ENCODE measurements at places on chromosomes 3 and 15.

DNA sequence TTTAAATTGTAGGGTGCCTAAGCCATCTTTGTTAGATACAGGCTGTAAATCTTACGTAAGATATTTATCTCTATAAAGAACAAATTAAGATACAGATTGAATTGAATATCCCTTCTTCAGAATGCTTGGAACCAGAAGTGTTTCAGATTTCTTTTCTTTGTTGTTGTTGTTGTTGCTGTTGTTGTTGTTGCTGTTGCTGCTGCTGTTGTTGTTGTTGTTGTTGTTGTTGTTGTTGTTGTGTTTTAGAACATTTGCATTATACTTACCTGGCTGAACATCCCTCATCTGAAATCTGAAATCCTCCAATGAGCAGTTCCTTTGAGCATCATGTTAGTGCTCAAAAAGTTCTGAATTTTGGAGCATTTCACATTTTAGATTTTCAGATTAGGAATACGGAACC, 26.6 kb downstream of the QTRT2 start:
- H3K36me3 ChIP-seq, result peaks cover 83% of the 10 kb centered on the region
- DNase-seq, result no peak
- no peaks in the 10 kb centered on the region for H3K4me1 ChIP-seq
- no peaks in the 10 kb centered on the region for H3K27me3 ChIP-seq

GRCh38 chr3:121834157-121834670, 646 bp downstream of the IQCB1 start:
- H3K36me3 ChIP-seq, result peaks cover 23% of the 10 kb centered on the region
- H3K4me1 ChIP-seq, result peaks cover 35% of the 10 kb centered on the region
- H3K4me3 ChIP-seq, result peak overlapping the region; percentile 95
- DNase-seq, result peak; percentile 17
- H3K27me3 ChIP-seq, result peaks cover 29% of the 10 kb centered on the region

- peaks cover 44% of the 10 kb centered on the region for H3K36me3 ChIP-seq
- H3K27me3 ChIP-seq, result no peaks in the 10 kb centered on the region
- no peaks in the 10 kb centered on the region for H3K4me1 ChIP-seq
- DNase-seq, result no peak
- no peak overlapping the region for H3K4me3 ChIP-seq
These were observed 48.9 kb downstream of the NIPA2 start for GRCh38 chr15:22887157-22887951.

- no peak overlapping the region for H3K27ac ChIP-seq
- H3K27me3 ChIP-seq, result peaks cover 41% of the 10 kb centered on the region
- DNase-seq, result no peak
- H3K4me3 ChIP-seq, result no peak overlapping the region
These were observed 24.7 kb downstream of the RASGRF1 start for GRCh38 chr15:79065706-79066376.

DNA sequence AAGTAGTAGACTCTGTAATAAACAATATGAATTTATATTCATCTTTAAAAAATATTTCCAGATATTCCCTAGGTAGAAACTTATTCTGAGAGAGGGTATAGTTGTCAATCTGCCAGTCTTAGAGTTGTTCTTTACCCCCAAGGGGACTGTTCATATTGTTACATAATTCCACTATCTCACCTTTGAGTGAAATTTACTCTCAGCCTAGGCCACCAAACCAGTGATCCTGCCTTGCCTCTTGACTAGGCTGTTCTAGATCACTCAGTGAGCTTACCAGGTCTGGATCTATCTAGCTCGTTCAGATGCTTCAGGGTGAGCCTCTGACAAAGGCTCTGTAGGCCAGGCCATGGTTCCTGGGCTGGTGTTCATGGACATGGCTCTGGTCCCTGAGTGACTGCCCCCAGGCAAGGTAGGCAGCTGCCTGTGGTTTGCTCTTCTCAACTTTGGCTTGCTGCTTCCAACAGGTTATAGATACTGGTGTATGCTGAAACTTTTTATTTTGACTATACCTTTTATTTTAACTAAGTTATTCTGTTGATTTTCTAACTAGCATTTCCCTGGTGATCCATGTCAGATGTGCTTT, 27.6 kb downstream of the ZNF592 start:
- peaks cover 14% of the 10 kb centered on the region for H3K4me1 ChIP-seq
- no peak overlapping the region for H3K27ac ChIP-seq
- no peak overlapping the region for H3K4me3 ChIP-seq
- H3K36me3 ChIP-seq, result peaks cover 54% of the 10 kb centered on the region

DNA sequence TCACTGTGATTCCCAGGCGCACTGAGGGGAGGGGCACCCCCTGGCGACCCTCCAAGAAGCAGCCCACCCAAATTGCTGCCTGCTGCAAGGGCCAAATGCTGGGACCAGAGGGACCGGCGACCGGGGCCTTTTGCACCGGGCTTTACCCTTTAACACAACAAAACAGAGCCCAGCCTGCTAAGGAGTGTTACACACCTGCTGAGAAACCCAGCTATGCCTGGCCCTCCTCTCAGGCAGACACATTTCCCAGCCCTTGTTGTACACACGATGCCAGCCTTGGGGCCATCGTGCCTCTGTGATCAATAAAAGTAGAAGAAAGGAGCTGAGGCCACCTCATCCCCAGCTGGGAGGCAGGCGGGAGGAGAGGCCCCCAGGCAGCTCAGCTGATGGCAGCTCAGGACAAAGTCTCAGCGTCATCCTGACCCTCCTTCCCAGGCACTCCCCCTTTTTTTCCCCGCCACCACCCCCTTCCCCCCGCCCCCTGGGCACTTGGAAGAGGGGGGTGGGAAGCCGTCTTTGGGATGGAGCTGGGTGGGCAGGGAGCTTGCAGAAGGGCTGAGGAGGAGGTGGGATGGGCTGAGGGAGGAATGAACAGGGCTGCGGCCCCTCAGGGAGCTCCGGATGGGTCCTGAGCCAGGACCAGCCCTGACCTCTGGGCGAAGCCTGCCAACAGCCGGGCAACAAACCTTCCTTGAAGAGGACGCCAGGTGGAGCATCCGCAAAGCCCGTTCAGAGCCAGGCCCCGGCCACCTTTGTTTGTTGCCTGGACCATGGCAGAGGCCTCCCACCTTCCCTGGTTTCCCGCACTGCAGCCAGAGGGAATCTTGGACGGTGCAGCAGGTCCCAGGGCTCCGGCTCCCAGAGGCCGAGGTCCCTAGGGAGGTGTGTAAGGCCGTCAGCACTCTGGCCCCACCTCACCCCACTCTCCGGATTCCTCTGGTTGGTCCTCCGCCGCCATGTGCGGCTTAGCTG, 45.9 kb upstream of the SEC61A1 start:
- no peak overlapping the region for H3K4me3 ChIP-seq
- H3K27me3 ChIP-seq, result peaks cover 21% of the 10 kb centered on the region
- DNase-seq, result peak; percentile 22
- H3K4me1 ChIP-seq, result peaks cover 23% of the 10 kb centered on the region
- H3K36me3 ChIP-seq, result no peaks in the 10 kb centered on the region

GRCh38 chr3:141389703-141390102, 21.4 kb downstream of the ZBTB38 start:
- H3K4me3 ChIP-seq, result no peak overlapping the region
- H3K4me1 ChIP-seq, result peaks cover 63% of the 10 kb centered on the region
- H3K27ac ChIP-seq, result no peak overlapping the region
- no peaks in the 10 kb centered on the region for H3K27me3 ChIP-seq
- H3K36me3 ChIP-seq, result peaks cover 16% of the 10 kb centered on the region
- DNase-seq, result no peak

- DNase-seq, result peak; percentile 43
- peaks cover 2% of the 10 kb centered on the region for H3K27me3 ChIP-seq
- H3K4me3 ChIP-seq, result peak overlapping the region; percentile 97
- H3K4me1 ChIP-seq, result peaks cover 52% of the 10 kb centered on the region
- peak overlapping the region; percentile 97 for H3K27ac ChIP-seq
These were observed 1.0 kb downstream of the ANP32A start for GRCh38 chr15:68819495-68820294.

DNA sequence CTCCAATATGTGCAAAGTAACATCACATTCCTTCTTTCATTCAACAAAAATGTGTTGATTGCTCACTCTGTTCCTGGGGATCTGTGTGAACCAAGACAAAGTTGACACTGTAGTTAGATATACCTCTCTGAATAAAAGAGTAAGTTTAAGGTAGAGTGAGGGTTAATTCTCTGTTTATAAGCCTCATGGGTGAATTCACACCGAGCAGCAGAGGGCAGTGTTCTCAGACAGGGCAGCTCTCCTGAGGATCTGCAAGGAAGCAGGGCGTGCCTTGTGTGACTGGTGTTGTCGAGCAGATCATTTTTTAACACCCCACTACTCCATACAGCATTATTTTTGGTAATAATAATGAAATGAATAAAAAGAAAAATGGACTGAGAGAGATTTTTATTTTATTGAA, 34.4 kb downstream of the PAQR9 start:
- H3K4me1 ChIP-seq, result peaks cover 6% of the 10 kb centered on the region
- H3K36me3 ChIP-seq, result no peaks in the 10 kb centered on the region
- no peak overlapping the region for H3K4me3 ChIP-seq
- DNase-seq, result no peak
- H3K27me3 ChIP-seq, result peaks cover 7% of the 10 kb centered on the region

DNA sequence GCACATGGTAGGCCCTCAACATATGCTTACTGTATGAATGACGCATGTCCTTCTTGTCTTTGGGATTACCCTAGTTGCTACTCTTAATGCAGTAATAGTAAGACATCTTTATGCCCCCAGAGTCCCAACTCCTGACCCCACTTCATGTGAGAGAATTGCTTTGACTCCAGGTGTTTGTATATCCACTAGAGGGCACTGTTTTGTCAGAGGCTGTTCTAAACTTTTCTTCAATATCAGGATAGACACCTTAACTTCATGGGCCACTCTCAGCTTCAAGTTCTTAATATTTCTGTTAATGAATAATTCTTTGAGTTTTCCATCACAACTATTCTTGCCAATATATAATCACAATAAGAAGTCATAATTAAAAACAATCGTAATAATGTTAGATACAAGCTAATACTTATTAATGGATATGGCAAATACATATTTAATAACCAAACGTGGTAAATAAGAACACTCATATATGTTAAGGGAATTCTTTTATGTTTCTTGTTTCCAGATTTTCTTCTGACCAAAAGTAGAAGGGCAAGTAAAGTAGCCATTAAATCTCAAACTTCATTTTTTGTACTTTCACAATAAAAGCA, 337.2 kb upstream of the DNAJC19 start:
- H3K27ac ChIP-seq, result no peak overlapping the region
- peaks cover 20% of the 10 kb centered on the region for H3K36me3 ChIP-seq
- peak; percentile 10 for DNase-seq
- peaks cover 18% of the 10 kb centered on the region for H3K27me3 ChIP-seq
- H3K4me1 ChIP-seq, result peaks cover 59% of the 10 kb centered on the region

GRCh38 chr3:133649486-133650068, 12.2 kb downstream of the TOPBP1 start:
- H3K36me3 ChIP-seq, result peaks cover 61% of the 10 kb centered on the region
- no peak for DNase-seq
- no peaks in the 10 kb centered on the region for H3K27me3 ChIP-seq
- no peak overlapping the region for H3K4me3 ChIP-seq

GRCh38 chr15:89506026-89506686, 9.8 kb upstream of the RHCG start:
- H3K4me1 ChIP-seq, result no peaks in the 10 kb centered on the region
- H3K4me3 ChIP-seq, result no peak overlapping the region
- no peaks in the 10 kb centered on the region for H3K36me3 ChIP-seq
- no peak overlapping the region for H3K27ac ChIP-seq
- no peak for DNase-seq
- peaks cover 47% of the 10 kb centered on the region for H3K27me3 ChIP-seq

DNA sequence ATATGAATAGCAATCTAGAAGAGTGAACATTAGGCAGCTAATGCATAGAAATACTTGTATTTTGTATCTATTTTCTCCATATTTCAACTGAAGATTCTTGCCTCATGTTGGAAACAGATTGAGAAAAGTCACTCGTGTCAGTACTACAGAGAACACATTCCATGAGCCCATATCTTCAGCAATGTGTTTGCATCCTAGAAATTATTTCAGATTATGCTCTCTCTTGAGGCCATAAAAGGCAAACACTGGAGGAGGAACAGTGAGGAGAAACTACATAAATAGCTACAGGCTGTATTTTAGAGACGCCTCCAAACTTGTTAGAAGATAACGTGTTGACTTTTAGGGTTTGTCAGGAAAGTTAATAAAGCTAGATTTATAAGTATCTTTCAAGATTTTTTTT, 906.9 kb downstream of the FHIT start:
- H3K27me3 ChIP-seq, result peaks cover 5% of the 10 kb centered on the region
- no peaks in the 10 kb centered on the region for H3K4me1 ChIP-seq
- no peak overlapping the region for H3K4me3 ChIP-seq
- no peak for DNase-seq

GRCh38 chr3:157335233-157336076, 101.2 kb upstream of the PTX3 start:
- peaks cover 28% of the 10 kb centered on the region for H3K4me1 ChIP-seq
- H3K27ac ChIP-seq, result peak overlapping the region; percentile 82
- H3K36me3 ChIP-seq, result no peaks in the 10 kb centered on the region
- no peak overlapping the region for H3K4me3 ChIP-seq
- peak; percentile 7 for DNase-seq
- H3K27me3 ChIP-seq, result no peaks in the 10 kb centered on the region

- no peaks in the 10 kb centered on the region for H3K36me3 ChIP-seq
- no peak for DNase-seq
- peaks cover 43% of the 10 kb centered on the region for H3K4me1 ChIP-seq
- H3K27me3 ChIP-seq, result peaks cover 41% of the 10 kb centered on the region
- no peak overlapping the region for H3K27ac ChIP-seq
- no peak overlapping the region for H3K4me3 ChIP-seq
These were observed 30.8 kb downstream of the MUC20 start for GRCh38 chr3:195751560-195751959.

DNA sequence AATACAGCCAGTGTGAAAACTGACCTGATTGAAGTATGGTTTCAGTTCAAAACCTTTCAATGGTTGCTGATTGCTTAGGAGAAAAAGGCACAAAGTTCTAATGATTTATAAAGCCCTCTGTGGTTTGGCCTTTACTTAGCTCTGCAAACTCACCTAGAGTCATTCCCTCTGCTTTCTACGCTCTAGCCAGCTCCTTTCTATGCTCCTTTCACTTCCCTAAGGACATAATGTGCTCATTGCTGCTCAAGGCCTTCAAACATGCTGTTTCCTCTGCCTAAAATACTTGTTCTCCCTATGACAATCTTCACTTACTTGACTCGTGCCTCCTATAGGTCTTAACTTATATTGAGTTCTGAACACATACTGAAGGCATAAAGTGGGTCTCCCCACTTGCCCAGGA, 19.0 kb downstream of the RPL39L start:
- peaks cover 18% of the 10 kb centered on the region for H3K36me3 ChIP-seq
- no peak for DNase-seq
- H3K27ac ChIP-seq, result peak overlapping the region; percentile 1
- H3K4me3 ChIP-seq, result no peak overlapping the region
- H3K27me3 ChIP-seq, result no peaks in the 10 kb centered on the region
- H3K4me1 ChIP-seq, result peaks cover 1% of the 10 kb centered on the region

DNA sequence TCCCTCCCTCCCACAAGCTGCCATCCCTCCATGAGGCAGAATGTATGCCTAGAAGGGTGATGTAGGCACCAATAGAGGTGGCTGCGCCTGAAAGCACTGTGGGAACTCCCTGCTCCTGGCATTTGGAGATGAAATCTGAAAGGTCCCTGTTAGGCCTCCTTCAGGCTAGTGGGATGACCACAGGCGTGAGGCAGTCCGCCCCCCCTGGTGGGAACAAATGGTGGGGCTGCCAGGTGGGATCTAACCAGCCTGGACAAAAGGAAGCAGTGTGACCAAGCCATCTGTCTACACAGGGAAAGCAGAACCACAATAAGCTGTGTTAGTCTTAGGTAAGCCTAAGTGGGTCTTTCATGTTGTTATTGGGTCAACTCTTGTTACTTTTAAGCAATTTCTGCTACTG, 25.3 kb downstream of the IL5RA start:
- peaks cover 6% of the 10 kb centered on the region for H3K4me1 ChIP-seq
- H3K4me3 ChIP-seq, result no peak overlapping the region
- DNase-seq, result no peak
- H3K36me3 ChIP-seq, result no peaks in the 10 kb centered on the region
